ENCODE measurements at places on chromosomes 12 and 14. TPM values are rescaled to one million over a fixed set of nuclear protein-coding genes. Genes with fewer than 3 reads are reported as not detected.

DNA sequence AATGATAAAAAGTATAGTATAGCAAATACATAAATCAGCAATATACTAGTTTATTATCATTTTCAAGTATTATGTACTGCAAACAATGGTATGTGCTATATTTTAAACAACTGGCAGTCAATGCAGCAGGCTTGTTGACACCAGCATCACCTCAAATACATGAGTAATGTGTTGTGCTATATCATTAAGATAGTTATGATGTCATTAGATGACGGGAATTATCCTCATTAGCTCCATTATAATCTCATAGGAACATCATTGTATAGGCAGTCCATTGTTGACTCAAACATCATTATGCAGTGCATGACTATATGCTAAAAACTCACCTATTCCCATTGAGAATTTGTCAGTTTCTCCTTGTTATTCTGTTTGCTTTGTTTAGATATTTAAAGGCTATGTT is 85.4 kb downstream of the PRKD1 start:
- no peaks in the 10 kb centered on the region for H3K27me3 ChIP-seq
- no peaks in the 10 kb centered on the region for H3K36me3 ChIP-seq
- no peaks in the 10 kb centered on the region for H3K4me1 ChIP-seq
- DNase-seq, result no peak
- H3K27ac ChIP-seq, result no peak overlapping the region
- H3K4me3 ChIP-seq, result no peak overlapping the region

The NXPH4 gene
- 0.28 TPM for total RNA-seq

- no peaks in the 10 kb centered on the region for H3K27me3 ChIP-seq
- H3K27ac ChIP-seq, result no peak overlapping the region
- DNase-seq, result no peak
- H3K36me3 ChIP-seq, result peaks cover 37% of the 10 kb centered on the region
- no peaks in the 10 kb centered on the region for H3K4me1 ChIP-seq
Measured at GRCh38 chr14:93228550-93228949, 21.5 kb downstream of the UBR7 start.

DNA sequence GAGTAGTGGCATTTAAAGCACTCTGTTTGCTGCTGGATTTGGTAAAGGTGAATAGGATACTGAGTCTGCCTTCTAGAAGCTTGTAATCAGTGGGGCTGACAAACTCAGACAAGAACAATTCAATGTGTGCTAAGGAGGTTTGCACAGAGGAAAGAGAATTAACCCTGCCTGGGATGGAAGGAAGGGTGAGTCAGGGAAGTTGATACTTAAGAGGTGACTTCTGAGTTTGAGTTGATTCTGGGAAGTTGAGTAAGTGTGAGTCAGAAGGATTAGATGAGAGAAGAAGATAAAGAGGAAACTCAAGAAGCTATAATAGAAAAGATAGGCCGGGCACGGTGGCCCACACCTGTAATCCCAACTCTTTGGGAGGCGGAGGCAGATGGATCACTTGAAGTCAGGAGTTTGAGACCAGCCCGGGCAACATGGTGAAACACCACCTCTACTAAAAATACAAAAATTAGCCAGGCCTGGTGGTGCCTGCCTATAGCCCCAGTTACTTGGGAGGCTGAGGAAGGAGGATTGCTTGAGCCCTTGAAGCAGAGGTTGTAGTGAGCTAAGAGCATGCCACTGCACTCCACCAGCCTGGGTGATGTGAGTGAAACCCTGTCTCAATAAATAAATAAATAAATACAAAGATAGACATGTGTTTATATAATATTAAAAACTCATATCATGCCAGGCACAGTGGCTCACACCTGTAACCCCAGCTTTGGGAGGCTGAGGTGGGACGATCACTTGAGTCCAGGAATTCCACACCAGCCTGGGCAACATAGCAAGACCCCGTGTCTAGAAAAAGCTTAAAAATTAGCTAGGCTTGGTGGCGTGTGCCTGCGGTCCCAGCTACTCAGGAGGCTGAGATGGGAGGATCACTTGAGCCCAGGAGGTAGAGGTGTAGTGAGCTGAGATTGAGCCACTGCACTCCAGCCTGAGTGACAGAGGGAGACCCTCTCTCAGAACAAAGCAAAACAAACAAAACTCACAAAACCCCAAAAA is 126.8 kb upstream of the CPM start:
- no peaks in the 10 kb centered on the region for H3K4me1 ChIP-seq
- no peaks in the 10 kb centered on the region for H3K27me3 ChIP-seq
- no peak overlapping the region for H3K4me3 ChIP-seq

DNA sequence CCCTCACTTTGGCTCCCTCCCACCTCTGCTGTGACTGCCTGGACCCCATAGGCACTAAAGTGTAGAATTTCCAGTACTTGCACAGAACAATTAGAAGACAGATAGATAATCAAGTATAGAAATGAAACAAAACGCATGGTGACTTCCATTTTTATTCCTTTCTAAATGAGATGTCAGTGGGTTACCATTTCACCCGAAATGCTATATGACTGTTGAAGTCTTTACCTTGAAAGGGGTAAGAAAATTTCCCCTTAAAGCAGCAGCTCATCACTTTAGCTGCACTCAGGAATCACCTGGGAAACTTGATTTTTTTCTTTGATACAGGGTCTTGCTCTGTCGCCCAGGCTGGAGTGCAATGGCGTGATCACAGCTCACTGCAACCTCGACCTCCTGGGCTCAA is 12.5 kb upstream of the KSR2 start:
- no peak for DNase-seq
- H3K4me1 ChIP-seq, result no peaks in the 10 kb centered on the region
- no peak overlapping the region for H3K4me3 ChIP-seq
- no peak overlapping the region for H3K27ac ChIP-seq

- no peaks in the 10 kb centered on the region for H3K27me3 ChIP-seq
- H3K4me3 ChIP-seq, result no peak overlapping the region
- no peak overlapping the region for H3K27ac ChIP-seq
- DNase-seq, result no peak
Measured at GRCh38 chr14:89486961-89487360, 69.9 kb upstream of the FOXN3 start.

The SNRNP35 gene
- total RNA-seq, result 17.4 TPM

GRCh38 chr12:47802312-47802711 is 17.4 kb downstream of the HDAC7 start:
- H3K4me1 ChIP-seq, result no peaks in the 10 kb centered on the region
- no peaks in the 10 kb centered on the region for H3K27me3 ChIP-seq
- peak overlapping the region; percentile 3 for H3K4me3 ChIP-seq

DNA sequence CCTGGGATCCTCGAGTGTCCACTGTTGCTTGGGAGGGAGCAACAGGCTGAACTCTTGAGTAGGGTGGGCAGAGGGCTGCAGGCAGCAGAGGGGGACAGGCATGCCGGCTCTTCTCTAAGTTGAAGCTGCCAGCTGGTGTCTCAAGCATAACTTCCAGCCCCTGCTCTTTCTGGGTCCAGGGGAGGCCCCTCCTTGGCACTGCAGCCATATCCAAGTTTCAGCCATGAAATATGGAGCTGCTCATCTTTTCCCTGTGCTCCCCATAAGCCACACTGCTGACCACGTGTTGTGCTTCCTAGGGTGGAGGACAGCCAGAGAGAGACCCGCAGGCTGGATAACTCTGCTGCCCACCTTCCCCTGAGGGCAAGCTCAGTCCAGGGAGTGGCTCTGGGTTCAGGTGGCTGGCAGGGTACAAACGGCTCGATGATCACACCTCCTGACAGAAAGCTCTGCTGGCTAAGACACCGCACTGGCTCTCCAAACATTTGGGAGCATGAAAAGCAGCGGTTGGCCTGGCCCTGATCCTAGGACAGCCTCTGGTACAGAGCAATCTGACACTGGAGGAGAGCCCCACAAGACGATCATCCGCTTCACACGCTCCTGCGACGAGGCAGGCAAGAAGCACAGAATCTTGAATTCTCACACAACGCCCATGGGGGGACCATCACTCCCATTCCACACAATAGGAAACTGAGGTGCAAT is 79.6 kb downstream of the PITPNM2 start:
- peak overlapping the region; percentile 88 for H3K27ac ChIP-seq
- no peaks in the 10 kb centered on the region for H3K27me3 ChIP-seq
- DNase-seq, result peak; percentile 76

DNA sequence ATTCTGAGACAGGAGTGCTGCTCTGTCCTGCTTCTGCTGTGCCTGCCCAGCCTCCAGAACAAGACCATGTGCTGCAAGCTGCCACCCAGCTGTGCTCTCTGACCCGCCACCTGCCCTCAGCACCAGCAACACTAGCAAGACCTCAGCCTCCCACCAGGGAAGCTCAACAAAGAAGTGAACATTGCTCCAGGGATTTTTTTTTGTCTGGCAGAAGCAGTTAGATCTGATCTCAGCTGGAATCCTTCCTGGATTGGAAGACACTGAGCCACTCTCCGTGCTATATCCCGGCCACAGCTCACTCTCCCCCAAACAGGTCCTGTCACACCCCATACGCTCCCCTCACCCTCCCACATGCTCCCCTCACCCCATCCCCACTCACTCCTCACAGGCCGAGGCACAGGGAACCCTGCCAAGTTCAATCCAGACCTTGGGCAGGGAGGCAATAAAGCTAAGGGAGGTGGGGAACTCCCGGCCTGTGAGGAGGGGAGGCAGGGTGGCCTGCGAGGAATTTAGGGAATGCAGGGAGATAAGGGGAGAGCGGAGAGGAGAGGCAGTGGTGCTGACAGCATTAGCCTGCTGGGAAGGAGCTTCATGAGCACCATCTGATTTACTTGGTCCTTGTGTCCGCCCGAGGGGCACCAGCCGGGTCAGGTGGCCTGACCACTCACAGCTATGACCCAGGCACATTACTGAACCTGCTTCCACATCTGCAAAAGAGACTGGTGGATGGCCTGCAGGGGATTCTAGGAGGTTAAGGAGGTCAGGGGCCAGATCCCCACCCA is 29.7 kb downstream of the CCDC85C start:
- peak overlapping the region; percentile 81 for H3K27ac ChIP-seq
- H3K27me3 ChIP-seq, result no peaks in the 10 kb centered on the region
- no peak for DNase-seq
- no peaks in the 10 kb centered on the region for H3K4me1 ChIP-seq
- H3K36me3 ChIP-seq, result no peaks in the 10 kb centered on the region

All from right atrium auricular region (tissue), 2 donors.